ENCODE measurements at places on chromosomes 4 and X.

- DNase-seq, result no peak
Observed at GRCh38 chr4:17769406-17770174, 11.8 kb downstream of the FAM184B start.

GRCh38 chrX:40922307-40922706 is 162.9 kb upstream of the USP9X start:
- no peak for DNase-seq

GRCh38 chr4:162458051-162458450 is 294.3 kb upstream of the FSTL5 start:
- no peak for DNase-seq

- DNase-seq, result peak; percentile 22
Observed at GRCh38 chrX:84188320-84188834, 378 bp upstream of the RPS6KA6 start.

GRCh38 chr4:94711635-94712034 is 46.1 kb upstream of the BMPR1B start:
- no peak for DNase-seq

- DNase-seq, result no peak
Observed at GRCh38 chrX:107496786-107497185, 47.3 kb downstream of the FRMPD3 start.

All from NCI-H2107 (cell line).